ENCODE measurements at places on chromosomes 2 and 18.

DNA sequence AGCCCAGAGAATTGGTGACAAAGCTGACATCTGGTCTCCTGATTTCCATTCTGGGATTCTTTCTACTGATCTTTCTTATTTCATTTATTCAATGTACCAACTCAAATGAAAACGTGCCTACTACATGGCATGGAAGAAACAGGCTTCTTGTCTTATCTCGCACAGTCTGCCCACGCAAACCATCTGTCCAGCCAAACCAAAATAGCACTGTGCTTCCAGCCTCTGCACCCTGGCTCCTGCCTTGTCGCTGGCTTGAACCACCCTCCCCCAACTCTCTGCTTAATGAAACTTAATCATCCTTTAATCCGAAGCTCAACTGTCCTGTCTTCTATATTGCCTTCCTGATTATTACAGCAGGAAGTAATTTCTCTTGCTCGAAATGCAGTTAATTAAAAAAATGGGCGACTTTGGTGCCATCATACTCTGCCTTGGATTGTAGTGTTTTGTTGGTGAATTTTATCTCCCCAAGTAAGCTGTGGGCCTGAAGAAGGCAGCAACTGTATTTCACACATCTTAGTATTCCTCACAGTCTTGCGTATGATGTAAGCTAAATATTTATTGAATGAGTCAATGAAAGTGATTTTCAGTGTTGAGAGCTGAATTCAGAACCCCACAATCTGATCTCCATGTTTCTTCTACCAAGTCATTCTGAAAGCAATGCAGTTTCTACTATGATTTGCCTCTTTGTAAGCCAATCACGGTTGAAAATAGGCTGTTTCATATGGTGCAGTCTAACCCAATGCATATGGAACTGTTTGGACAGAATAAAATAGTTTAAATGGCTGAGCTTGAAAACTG is 190.8 kb downstream of the TMEM247 start:
- DNase-seq, result no peak

DNA sequence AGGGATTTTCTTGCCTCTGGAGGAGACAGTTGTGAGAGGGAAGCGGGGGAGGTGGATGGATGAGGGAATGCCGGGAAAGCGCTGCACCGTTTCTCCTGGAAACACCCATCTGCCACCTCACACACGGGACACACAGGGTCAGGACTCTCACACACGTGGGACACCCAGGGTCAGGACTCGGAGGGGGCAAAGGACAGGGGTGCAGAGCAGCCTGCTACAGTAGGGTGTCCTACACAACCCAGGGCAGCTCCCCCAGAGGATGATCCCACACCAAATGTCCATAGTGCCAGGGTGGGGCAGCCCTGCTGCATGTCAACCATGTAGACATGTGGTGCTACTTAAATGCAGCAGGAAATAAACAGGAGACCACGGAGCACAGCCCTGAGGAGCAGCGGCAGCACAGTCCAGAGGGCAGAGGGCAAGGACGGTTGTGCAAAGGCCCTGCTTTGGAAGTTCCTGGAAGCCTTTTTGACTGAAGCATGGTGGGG is 5.1 kb downstream of the RAMP1 start:
- DNase-seq, result no peak

DNA sequence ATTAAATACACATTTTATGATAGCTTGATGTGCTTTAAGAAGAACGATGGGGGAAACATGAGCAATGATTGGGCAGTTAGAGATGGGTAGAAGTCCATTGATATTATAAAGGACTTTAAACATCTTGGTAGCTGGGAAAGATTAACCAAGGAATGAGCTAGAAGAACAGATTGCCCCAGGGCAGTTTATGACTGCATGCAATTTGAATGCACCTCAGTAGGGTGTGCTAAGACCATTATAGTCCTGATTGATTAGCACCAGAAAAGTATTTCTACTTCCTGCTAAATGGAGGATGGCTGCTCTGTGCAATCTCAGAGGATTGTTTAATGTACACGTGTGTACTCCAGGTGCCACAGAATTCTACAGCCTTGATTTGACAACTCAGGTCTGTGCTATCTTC is 641.9 kb downstream of the CNTNAP5 start:
- no peak for DNase-seq

GRCh38 chr2:98772536-98772935 is 41.6 kb upstream of the MGAT4A start:
- DNase-seq, result no peak

GRCh38 chr2:7845332-7845731 is 836.5 kb upstream of the ID2 start:
- DNase-seq, result no peak

- no peak for DNase-seq
These were observed 452.7 kb downstream of the TGIF1 start for GRCh38 chr18:3902676-3903075.

GRCh38 chr2:205054789-205055188 is 509.5 kb downstream of the PARD3B start:
- DNase-seq, result no peak

DNA sequence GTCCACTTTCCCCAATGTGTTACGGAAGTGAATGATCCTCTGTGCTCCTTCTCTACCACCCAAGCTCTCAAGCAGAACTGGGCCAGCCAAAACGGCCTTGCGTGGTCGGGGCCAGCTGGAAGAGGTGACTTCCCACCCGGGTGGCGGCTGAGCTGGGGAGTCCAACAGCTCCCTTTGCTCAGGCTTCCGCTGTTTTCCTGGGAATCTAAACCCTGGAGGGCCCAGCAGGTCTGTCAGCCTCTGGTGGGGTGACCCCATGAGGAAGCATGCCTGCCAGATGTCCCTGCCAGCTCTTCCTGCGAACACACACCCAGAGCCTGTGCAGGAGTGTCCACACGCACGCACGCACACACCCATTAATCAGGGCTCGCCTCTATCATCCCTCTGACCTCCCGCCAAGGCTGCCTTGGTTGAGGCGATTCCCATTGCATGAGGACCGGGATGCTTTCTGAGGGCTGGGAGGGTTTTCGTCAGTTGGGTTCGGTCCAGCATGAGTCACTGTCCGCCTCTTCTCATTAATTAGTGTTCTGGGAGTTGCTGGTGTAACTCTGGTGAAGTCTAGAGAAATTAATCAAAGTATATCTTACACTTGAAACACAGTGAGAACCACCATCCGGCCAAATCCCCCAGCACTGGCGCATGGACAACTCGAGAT is 90.6 kb downstream of the TWIST2 start:
- peak; percentile 92 for DNase-seq

DNA sequence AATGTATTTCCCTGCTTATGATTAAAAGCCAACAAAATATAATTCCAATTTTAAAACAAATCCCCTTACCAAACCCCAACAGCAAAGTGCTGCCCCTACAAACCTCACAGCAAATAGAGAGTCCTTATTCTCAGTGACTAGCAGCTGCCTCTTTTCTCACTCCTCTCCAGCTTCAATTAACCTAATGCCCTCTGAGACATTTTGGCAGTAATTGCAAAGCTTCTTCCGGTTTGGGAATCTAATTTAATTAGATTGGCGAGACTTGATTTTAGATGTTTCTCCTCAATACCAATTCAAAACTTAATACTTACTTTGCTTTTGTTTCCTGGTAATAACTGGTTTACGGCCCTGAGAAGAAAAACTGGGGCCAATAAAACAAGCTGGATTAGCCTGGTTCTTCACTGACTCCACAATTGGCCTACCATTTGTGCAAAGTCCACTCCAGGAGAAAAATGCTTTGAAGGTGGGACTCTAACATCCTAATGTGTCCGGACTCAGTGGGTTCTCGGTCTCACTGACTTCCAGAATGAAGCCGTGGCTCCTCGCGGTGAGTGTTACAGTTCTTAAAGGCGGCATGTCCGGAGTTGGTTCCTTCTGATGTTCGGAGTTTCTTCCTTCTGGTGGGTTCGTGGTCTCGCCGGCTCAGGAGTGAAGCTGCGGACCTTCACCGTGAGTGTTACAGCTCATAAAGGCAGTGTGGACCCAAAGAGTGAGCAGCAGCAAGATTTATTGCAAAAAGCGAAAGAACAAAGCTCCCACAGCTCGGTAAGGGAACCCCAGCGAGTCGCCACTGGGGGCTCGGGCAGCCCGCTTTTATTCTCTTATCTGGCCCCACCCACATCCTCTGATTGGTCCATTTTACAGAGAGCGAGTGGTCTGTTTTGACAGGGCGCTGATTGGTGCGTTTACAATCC is 52.8 kb downstream of the SLC35F5 start:
- no peak for DNase-seq

DNA sequence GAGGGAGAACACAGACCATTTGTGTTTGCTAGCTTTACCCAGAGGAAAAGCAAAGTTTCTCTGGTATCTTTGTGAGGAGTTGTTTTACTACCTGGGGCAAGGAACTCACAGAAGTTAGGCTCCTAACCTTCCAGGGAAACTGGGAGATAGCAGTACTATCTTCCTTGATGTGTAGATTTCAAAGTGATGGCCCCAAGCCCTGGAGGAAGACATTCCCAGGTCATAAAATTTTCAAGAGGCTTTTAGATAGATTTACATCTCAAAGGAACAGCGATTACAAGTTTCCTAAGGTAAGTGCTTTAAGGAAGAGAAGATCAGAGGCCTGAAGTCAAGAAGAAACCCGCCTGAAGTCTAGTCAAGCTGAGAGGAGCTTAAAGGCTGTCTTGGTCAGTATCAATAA is 1187.8 kb upstream of the TMEFF2 start:
- DNase-seq, result no peak

DNA sequence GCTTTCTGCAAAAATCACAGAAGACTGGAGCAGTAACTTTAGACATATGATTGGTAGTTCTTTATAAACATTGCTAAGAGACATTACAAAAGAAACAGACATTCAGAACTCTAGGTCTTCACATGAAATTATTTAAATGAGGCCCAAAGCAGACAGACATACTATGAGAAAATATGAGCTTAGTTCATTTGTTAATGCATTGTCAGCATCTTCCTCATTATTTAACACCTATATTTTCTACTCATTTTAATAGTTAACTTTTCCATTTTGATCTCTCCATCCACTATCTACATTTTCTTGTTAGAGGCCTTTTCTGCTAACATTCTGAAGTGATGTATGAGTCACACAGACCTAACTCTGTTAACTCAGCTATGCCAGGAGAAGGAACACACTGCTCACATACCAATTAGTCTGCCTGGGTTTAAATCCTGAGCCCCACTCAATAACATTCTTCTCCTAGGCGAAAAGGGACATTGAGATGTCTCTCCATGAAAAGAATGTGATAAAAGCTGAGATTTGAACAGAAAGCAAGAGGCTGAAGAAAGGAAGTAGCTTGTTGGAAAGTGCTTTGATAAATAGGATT is 400.3 kb upstream of the PKDCC start:
- no peak for DNase-seq

GRCh38 chr2:169716238-169716886 is 17.3 kb upstream of the KLHL23 start:
- no peak for DNase-seq

GRCh38 chr2:130846233-130846632 is 9.5 kb downstream of the ARHGEF4 start:
- DNase-seq, result no peak

Measured in tibial artery (tissue), 4 donors.